ENCODE measurements at places on chromosomes 4 and X.

DNA sequence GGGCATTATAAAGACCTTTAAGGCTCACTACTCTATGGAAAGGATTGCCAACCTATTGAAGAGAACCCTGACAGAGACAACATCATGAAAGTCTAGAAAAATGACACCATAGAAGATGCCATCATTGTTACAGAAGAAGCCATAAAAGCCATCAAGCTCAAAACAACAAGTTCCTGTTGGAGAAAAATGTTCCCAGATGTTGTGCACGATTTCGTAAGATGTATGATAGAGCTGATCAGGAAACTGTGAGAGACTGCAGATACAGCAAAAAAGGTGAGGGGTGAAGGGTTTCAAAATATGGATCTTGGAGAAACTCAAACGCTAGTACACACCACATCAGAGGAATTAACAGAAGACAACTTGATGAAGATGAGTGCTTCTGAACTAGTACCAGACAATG is 53.3 kb downstream of the WDFY3 start:
- DNase-seq: no peak

DNA sequence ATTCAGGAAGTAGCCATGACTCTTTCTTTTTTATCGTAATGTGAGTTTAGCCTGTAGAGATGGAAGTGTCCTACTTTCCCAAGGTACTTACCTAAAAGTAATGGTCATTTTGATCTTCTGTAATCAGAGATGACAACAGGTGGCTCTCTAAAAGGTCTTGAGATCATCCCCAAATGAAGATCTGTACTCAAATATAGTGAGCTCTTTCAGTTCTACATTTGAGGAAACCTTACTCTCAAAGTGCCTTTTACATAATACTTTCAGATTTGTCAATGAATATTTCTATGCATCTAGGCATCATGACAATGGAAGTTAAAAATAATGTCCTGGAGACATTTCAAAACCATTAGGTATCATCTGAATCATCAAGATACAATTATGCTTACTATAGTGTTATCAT is 17.2 kb upstream of the MND1 start:
- no peak for DNase-seq

DNA sequence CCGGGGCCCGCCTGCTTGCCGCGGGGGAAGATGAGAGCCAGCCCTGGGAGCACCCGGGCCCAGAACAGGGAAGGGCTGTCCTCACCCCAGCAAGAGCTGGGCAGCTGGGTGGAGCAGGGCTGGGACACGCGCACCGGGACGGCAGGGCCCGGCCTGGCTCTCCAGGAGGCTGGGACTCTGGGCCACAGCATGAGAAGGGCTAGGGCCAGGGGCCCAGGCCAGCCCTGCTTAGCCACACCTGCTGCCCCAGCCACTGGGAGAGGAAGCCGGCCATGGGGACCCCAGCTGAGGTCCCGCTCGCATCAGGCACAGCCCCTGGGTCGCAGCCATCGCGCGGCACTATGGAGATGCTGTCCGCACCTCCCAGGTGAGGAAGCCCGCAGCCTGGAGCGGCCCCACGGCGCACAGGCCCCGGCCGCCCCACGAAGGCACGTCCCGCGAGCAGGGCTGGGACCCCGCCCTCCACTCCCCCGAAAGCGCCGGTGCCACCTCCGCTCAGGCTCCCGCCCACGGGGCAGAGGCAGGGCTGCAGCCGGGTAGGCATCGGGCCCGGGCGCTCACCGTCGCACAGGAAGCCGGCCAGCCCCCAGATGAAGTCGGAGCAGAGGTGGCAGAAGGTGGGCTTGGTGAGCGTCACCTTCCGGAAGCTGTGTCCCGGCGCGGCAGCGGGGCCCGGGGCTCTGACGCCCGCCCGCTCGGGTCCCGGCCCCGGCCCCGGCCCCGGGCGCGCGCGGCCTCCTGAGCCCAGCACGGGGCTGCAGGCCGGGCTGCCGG is 531 bp downstream of the DGKQ start:
- peak; percentile 77 for DNase-seq

GRCh38 chr4:98816816-98817215 is 112.1 kb downstream of the EIF4E start:
- no peak for DNase-seq

DNA sequence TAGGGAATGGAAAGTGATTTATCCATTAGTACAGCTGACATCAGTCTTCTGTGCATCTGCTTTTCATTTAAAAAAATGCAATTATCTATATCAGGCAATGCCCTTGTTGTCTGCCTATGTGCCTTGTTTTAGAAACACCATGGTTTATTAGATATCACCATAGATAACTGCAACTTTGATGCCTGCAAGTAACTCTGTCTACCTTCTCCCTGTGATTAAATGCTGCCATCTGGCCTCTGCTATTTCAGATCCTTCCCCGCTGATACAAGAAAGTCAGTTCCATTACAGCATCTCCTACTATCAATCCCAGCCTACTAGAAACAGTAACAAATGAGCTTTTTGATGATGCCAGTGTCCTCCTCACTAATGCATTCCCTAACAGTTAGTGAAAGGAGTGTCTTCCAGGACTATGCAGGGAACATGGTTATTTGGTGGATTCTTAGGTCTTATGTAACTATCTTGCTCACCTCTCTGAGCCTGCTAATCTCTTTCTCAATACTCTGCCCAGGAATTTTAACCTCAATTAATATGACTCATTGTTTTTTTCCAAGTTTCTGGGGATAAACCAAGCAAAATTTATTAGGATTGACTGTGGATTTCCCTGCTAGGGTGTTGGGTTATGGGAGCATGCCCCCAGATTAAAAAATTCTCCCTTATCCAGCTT is 444.9 kb downstream of the RAPGEF2 start:
- no peak for DNase-seq

- DNase-seq: no peak
These were observed 61.5 kb upstream of the EXOC1L start for GRCh38 chr4:55758066-55758465.

- no peak for DNase-seq
These were observed 22.7 kb downstream of the EMCN start for GRCh38 chr4:100495074-100495473.

DNA sequence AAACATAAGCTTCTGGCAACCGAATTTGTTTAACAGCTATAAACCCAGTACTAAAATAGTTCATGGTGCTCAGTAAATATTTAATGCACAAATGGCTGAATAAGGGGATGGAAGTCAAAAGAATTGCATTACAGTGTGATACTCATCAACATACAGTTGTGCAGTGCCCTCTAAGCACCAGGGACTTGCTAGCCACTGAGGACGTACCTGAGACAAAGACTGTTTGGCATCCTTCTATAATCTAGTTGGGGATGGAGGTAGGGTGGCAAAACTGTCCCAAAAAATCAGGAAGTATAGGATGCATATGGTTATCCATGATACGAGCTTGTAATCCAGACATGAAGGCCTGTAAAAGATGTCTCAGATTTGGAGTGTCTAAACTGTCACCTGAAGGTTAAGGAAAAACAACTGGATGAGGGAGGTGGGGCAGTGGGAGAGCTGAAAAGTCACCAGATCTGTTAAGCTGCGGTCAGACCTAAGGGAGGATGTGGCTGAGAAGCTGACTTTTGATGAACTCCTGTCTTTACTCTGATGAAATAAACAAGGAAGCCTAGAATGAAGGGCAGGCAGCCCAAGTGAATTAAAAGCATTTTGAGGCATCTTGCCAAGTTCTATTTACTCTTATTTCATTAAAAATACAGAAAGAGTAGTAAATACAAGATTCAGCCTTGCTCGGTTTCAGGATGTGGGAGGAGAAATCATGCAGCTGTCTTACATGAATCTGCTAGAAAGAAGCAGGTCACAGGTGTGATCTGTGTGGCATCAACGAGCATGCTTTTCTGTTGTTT is 12.0 kb upstream of the CD38 start:
- no peak for DNase-seq

DNA sequence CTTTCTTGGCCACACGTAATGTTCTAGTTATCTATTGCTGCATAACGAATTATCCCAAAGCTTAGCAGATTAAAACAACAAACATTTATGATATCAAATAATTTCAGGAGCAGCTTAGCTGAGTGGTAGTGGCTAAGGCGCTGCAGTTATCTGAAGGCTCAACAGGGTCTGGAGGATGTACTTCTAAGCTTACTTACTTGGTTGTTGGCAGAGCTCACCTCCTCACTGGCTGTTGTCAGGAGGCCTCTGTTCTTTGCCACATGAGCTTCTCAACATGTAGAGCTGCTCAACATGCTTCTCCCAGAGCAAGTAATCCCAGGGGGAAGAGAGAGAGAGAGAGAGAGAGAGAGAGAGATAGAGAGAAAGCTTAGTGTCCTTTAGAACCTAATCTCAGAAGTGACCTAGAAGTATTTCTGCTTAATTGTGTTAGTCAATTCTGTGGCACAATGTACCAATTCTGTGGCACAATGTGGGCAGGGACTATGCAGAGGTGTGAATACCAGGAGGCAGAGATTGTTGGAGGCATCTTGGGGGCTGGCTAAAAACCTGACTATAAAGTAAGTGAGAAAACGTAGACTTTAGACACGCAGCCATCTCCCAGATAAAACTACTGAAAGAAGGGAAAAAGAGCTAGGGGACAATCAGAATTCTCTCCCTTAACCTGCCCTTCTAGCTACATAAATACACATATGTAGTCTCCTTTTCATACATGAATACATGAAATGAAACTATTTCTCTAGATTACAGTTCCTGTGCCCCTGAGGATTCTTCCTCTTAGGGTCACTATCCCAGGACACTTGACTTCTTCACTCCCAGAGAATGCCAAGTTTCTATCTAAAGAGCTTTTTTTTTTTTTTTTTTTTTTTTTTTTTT is 40.2 kb downstream of the HOPX start:
- no peak for DNase-seq

- no peak for DNase-seq
These were observed 74.7 kb upstream of the GATB start for GRCh38 chr4:151835467-151835866.

GRCh38 chrX:11423362-11423818 is 130.2 kb downstream of the AMELX start:
- no peak for DNase-seq

DNA sequence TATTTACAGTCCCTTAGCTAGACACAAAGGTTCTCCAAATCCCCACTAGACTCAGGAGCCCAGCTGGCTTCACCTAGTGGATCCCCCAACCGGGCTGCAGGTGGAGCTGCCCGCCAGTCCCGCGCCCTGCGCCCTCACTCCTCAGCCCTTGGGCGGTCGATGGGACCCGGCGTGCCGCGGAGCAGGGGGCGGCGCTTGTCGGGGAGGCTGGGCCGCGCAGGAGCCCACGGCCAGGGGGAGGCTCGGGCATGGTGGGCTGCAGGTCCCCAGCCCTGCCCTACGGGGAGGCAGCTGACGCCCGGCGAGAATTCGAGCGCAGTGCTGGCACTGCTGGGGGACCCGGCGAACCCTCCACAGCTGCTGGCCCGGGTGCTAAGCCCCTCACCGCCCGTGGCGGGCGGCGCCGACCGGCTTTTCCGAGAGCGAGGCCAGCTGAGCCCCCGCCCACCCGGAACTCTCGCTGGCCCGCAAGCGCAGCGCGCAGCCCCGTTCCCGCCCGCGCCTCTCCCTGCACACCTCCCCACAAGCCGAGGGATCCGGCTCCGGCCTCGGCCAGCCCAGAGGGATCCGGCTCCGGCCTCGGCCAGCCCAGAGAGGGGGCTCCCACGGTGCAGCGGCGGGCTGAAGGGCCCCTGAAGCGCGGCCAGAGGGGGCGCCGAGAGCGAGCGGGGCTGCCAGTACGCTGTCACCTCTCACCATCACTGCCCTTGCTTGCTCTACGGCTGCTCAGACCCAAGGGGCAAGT is 39.4 kb downstream of the WFS1 start:
- DNase-seq: no peak

DNA sequence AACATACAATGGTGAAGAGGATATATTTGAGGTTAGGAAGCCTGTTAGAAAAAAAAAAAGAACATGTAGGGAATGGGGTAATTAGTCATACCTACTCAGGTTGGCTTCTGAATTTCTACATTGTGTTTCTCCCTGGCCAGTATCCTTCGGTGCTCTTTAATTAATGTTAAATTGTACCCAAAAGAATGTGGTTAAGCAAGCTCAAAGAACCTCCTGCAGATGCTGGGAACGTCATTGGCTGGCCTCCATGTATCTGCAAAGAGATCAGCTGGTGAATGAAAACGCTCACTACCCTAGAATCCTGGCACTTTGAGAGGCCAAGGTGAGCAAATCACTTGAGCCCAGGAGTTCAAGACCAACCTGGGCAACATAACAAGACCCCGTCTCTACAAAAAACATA is 942.3 kb upstream of the PRKX start:
- no peak for DNase-seq

- no peak for DNase-seq
These were observed 6.9 kb downstream of the LSM6 start for GRCh38 chr4:146182443-146182842.

DNA sequence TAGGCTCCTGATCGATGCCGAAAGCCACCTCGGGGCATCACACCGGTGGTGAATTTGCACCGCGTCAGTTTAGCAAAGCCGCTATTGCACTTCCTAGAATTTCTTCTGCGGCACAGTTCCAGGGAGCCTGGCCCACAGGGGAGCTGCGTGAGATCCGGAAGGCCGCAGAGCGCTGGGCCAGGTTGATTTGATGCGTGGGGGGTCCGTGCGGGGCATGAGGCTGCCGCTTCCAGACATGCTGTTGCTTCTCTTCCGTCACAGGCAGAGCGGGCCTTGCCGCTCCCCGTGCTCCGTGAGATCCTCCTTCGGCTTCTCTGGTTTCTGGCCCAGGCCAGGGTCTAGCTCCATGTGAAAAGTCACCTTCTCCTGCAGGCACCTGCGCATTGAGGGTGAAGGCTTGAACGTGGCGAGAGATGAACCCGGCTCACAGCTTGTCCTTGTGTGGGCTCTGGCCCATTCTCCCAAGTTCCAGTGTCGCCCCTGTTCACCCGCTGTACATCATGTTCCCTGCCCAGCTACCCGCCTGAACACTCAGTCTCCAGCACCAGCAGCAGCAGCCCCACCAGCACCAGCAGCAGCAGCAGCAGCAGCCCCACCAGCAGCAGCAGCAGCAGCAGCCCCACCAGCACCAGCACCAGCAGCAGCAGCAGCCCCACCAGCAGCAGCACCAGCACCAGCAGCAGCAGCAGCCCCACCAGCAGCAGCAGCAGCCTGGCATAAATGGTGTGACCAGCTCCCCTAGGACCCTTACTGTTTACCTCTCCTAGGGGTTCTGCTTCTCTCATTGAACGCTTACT is 131.2 kb downstream of the TRIML1 start:
- DNase-seq: no peak

DNA sequence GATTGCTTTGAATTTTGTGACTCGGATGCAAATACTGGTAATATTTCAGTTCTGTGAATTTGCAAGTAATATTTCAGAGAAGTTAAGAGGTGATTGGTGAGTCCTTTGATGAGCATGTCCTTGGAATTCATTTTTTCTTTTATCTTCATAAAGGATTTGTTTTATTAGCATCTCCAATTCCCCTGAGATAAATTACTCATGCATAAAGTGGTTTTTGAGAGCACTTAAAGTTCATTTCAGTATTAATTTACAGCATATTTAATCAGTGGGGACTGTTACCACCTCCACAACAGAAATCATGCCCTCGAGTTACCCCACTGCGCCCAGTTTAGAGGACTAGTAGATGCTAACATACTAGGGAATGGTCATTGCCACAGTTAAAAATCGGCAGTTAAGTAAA is 65.0 kb downstream of the ZFX start:
- no peak for DNase-seq

Data from GM12891 (cell line).